ENCODE measurements at places on chromosomes 12 and 14.

GRCh38 chr12:57927086-57927485, 14.3 kb upstream of the ATP23 start:
- no peak for DNase-seq

GRCh38 chr12:131383741-131384543, 326.9 kb upstream of the SFSWAP start:
- no peak for DNase-seq

GRCh38 chr12:131855521-131856142, 27.4 kb downstream of the MMP17 start:
- peak; percentile 24 for DNase-seq

DNA sequence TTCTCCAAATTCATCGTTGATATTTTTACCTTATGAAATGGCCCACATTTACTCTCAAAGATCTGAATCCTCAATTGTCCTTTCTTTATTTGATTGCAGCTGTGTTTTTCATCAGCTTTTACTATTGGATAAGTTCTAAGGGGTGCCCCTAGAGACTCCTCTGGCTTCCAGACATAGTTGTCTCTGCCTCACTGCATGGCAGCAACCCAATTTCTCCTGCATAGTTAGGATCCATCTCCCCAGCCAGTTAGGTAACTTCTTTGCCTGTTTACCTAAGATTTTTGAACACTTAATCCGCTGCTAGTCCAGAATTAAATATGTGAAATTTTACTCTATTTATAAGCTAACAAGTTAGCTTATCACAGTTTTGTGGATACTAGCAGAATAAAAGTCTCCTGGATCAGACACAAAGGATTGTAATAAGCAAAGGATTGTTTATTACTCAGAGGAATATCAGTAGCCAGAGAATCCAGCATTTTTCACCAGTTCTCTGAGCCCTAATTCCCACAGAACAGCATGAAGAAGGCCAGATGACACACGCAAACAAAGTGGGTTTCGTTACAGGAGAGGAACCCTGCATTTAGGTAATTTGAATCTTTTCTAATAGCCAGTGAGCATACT, 101.1 kb downstream of the BBS10 start:
- no peak for DNase-seq

GRCh38 chr12:26510354-26510674, 314.9 kb downstream of the SSPN start:
- DNase-seq: no peak

DNA sequence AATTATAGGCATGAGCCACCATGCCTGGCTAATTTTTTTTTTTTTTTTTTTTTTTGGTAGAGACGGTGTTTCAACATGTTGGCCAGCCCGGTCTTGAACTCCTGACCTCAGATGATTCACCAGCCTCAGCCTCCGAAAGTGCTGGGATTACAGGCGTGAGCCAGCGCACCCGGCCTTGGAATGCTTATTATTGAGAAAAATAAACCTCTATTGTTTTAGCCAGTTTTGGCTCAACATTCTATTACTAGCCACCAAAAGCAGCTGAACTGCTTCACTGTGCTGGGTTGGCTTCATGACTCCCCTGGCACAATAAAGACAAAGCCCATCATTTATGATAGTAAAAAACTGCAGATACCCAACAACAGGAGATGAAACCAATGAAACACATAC, 93.5 kb upstream of the CEP83 start:
- peak; percentile 74 for DNase-seq

DNA sequence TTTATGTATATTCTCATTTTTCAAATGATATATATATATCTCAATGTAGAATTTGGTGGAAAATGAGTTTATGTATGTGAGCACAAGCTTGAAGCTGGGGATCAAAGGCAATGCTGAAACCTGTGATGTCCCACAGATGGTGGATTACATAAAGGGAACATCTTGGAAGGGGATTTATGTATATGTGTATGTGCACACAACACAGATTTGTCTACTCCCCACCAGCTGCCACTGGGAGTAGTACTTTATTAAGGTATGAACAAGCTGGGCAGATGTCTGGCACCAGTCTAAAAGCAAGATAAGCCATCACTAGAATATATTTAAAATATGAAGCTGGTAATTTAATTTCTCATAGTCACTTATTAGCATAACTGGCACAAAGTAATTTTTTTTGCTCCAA, 895.6 kb downstream of the SLC6A15 start:
- no peak for DNase-seq

DNA sequence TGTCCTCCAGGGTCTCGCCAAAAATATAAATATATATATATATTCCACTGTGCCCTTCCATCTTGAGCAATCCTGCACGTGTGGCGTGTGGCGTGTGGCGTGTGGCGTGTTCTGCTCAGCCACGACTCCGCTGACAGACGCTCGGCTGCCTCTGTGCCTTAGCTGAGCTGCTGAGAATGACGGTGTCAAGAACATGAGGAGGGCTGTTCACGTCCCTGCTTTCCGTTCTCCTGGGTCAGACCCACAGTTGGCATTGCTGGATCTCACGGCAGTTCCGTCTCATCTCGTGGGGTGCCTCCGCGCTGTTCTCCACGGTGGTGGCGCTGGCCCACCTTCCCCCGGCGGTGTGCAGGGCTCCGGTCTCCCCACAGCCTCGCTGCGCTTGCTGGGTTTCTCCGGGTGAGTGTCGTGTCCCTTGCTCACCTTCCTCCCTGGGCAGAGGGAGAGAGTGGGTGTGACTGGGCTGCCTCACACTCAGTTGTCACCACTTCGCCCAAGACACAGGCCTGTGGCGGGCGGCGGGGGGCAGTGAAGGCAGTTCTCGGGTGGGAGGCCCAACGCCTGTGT, 9.4 kb downstream of the GPR132 start:
- DNase-seq: no peak

- DNase-seq: peak; percentile 49
Measured at GRCh38 chr12:107622001-107622400, 63.6 kb upstream of the PWP1 start.

GRCh38 chr12:131350943-131351318, 360.0 kb upstream of the SFSWAP start:
- no peak for DNase-seq

GRCh38 chr12:72365151-72365550, 93.0 kb downstream of the TRHDE start:
- DNase-seq: peak; percentile 50

GRCh38 chr12:69986114-69986513, 161.1 kb downstream of the MYRFL start:
- DNase-seq: no peak

- DNase-seq: peak; percentile 16
Measured at GRCh38 chr14:21136024-21136423, 19.8 kb downstream of the OR5AU1 start.

- DNase-seq: no peak
Measured at GRCh38 chr14:54654605-54655004, 87.7 kb downstream of the SAMD4A start.

DNA sequence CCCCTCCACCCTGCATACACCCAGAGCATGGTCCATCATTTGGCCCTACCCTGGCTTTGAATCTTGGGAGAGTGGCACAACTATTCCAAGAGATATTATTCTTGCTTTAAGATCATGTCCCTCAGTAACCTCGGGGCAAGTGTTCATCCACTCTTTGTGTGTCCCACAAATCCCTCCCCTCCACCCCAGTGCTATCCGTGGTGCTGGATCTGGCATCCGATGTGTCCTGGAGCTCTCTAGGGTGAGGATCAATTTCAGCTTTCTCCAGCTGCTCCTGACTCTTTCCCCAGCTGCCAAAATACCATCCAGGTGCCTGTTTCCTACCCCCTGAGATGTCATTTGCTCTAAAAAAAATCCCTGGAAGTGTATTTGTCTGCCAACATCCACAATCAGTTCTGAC, 64.8 kb upstream of the CMKLR1 start:
- DNase-seq: no peak

DNA sequence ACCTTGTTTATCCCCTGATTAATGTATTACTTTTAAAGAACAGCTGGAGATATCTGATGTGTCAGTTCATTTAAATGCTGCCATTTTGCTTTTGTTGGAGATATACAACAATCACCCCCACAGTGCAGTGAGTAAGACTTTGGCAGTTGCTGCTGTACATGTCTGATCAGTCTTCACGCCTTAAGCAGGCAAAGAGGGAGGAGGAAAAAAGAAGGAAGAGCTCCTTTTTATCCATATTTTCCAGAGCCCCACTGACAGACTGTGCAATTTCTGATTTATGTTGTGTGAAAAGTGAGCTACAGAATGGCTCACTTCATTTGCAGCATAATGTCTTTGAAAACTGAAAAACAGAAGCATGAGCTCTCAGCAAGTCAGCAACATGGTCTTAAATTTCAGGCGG, 319.7 kb upstream of the LRIG3 start:
- DNase-seq: no peak

GRCh38 chr14:55201219-55202101, 10.1 kb upstream of the DLGAP5 start:
- DNase-seq: no peak

GRCh38 chr12:13941258-13942249, 39.8 kb downstream of the GRIN2B start:
- DNase-seq: peak; percentile 72

DNA sequence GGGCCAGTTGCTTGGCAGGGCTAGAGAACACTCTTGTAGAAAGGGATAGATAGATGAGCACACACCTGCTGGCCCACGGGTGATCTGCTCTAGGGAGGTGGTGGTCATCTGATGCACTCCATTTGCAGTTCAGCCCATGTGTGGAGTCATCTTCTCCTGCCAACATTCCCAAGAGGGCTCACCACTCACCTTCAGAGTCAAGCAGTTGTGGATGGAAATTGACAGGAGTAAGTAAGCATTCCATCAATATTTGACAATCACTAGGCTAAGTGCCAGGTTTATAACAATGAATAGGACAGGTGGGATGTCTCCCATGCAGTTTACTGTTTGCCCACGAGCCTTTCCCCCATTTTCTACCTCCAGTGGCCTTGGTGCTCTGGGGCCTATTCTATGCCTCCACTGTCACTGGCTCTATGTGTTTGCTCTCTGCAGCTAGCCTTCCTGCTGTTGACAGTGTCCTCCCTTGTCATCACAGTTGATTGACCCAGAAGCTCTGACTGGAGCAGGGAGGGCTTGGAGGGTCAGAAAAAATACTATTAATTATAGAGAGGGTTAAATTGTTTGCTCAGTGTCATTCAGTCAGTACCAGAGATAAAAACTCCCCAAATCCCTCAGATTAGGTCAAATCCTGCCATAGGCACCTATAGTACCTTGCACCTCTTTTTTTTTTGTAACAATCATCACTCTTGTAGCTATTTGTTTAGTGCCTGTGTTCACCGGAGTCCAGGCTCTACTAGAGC, 134.6 kb upstream of the PZP start:
- DNase-seq: no peak

DNA sequence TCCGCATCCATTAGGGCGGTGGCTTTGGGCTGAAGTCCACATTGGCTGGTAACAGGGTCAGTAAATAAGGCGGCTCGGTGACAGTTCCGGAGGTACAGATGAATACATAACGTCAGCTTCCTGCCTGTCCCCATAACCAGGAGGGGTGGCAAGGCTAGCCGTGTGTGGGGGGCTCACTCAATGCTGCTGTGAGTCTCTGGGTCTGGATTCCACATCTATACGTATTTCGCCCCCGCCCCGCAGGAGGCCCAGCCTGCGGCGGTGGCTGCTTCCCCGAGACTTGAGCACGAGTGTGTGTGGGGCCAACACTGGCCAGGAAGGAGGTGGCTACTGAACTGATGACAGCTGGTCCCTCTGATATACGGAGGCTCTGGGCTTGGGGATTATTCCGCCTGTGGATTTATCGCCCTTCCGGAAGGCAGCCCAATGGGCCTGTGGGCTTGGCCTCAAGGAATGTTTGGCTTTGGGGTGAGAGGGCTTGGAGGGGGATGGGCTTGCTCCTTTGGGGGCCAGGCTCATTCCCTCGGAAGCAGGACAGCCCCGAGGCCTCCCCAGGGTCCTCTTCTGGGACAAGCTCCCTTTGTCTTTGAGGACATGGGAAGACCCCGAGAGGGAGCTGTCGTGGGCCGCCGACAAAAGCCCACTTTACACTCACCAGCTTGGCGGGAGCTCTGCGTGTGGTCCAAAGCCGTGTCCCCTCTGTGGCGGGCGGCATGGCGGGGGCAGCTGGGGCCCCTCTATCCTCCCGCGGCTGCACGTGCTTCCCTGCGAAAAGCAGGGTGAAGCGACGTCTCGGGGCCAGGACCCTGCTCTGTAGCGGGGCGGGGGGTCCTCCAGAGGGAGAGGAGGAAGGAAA, 82.1 kb downstream of the KIF26A start:
- no peak for DNase-seq

DNA sequence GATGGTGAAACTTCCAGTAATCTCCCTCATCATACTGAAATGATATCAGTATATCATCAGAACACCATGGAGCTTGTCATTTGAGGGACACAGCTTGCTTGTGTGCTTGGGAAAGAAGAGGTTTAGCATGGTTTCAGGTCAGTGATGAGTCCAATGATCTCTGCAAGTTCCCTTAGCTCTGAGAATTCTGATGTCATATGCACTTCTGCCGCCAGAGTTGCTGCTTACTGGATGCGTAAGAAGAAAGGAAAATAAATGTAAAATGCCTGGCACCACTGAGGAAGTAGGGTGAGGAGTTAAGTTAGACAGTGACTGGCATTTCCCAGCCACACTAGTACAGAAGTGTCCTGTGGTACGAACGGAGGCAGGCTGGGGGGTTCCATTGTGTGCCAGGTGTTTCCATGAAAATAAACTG, 22.6 kb downstream of the PRKCH start:
- no peak for DNase-seq

DNA sequence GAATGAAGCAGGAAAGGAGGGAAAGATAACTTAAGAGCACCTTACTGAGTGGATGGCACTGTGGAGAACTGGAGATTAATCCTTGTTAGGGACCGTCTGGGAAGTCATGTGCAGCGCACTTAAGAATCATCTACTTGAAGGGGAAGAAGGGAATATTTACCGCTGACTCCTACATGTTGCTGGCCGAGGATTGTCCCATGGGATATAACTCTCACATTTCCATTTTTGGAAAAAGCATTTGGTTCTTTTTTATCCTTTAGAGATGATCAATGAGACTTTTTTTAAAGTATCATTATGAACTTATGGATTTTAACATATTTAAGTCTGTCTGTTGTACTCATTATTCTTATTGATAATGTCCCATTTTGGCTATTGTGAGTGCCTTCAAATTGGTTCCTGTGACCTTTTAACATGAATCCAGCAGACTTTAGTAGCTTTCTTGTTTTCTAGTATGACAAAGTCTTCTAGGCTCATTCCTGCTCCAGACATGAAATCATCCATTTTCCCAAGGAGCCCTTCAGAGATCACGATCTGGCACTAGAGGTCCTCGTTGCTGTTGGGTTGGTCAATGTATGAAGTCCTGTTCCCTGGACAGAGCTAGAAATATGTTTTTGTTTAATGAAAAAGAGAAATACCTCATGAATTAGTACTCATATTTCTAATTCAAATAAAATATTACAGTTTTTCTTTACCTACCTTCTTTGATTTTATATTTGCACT, 20.2 kb upstream of the FAM234B start:
- DNase-seq: no peak

DNA sequence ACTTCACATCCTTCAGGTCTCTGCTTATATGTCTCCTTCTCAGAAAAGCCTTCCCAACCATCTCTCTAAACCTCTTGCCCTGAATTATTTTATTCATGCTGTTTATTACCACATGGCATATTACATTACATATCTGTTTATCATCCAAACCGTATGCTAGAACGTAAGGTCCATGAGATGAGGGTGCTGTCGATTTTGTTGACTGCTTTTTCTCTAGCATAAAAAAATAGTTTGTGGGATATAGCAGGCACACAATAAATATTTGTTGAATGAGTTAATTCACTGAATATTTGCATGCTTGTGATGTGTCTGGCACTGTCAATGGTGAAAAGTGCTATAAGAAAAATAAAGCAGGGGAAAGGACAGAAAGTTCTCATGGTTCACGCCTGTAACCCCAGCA, 22.9 kb downstream of the SAMD4A start:
- peak; percentile 68 for DNase-seq

- DNase-seq: no peak
Measured at GRCh38 chr12:46571608-46572007, 199.0 kb upstream of the SLC38A2 start.

GRCh38 chr12:26056335-26056734, 68.5 kb downstream of the BHLHE41 start:
- DNase-seq: peak; percentile 94

Measured in PC-3 (cell line).